Endothelial cell of umbilical vein (primary cell): ENCODE measurements at places on chromosomes 12 and 14. TPM values are rescaled to one million over a fixed set of nuclear protein-coding genes. Genes with fewer than 3 reads are reported as not detected.

GRCh38 chr14:50871228-50871627 lies 625 bp upstream of the ABHD12B start:
- DNase-seq, result no peak

DNA sequence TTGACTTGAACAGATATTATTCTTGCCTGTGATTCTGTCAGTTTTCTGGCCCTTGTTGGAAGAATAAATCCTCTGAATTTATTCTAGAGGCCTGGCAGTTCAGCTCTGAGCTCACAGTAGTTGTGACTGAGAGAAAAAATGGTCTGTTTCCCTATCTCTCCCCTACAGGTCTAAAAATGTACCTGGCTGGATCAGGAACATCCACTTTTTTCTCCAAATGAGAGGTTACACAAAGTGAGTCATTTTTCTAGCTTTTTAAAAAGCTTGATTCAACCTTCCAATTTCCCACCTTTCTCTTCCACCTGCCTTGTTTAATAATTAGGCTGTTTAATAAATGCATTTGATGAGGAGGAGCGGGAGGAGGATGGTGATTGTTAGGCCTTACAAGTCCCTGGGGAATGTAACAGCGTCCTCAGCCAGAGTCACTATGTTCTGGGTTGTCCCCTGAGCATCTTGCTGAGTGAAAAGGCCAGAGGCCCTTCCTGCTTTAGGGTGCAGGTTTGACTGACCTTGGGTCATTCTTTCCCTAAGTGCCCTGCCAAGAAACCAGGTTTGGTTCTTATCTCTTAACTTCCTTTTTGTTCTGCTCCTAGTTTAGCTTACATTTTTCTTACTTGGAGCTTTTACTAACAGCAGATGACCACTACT lies 91.7 kb upstream of the FUT8 start:
- no peak for DNase-seq

GRCh38 chr12:108646600-108647579 lies 13.2 kb upstream of the SELPLG start:
- DNase-seq, result peak; percentile 65

DNA sequence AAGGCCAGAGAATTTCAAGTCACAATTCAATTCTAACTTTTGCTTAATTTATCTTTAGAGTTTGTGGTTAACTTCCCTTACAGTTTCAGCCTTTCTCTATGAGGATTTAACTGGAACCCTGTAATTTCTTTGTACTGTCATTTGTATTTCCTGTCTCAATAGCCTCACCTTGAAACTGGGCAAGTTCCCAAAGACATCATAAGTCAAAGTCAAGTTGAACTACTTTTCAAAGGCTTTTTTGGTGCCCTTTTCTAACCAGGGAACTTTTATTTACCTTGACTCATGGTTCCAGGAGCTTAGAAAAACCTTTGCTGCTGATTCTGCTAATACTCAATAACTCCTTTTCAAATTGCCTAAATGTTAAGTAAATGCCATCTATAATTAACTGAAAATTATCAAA lies 200.8 kb upstream of the KRR1 start:
- DNase-seq, result no peak

The CACNA1C gene
- not detected in 2 replicates for polyA plus RNA-seq

GRCh38 chr12:24561882-24562770 lies 386.8 kb downstream of the BCAT1 start:
- DNase-seq, result peak; percentile 60

- peak; percentile 28 for DNase-seq
These were observed 335.2 kb downstream of the DPF3 start for GRCh38 chr14:72558721-72559120.

DNA sequence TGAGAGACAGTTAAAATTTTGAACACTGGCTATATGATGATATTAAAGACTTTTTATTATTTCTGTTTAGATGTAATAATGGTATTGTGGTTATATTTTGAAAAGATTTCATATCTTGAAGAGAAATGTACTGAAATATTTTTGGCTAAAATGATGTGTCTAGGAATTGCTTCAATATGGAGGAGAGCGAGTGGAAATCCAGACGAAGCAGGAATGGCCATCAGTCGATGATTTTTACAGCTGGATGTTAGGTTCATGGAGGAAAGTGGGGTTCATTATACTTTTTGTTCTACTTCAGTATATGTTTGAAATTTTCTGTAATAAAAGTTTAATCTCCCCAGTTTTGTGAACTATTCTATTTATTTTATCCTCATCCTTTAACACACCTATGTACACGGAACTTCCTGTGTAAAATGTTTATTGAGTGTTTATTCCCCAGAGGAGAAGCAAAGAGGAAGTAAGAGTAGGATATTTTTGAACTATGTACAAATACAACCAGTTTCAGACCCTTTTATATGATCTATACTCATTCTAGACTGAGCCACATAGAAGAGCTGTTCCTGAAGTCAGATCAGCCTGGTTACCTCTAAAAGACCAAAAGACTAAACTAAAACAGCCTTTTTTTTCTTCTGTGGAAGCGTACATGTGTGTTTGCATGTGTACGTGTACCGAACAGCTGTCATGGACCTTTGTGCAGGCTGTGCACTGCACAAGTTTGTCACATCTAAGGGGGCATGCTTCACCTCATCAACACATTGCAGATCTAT lies 211.0 kb upstream of the NUDT4 start:
- no peak for DNase-seq

The PLCZ1 gene
- polyA plus RNA-seq, result not detected in 2 replicates

- DNase-seq, result no peak
These were observed 4.2 kb downstream of the IFFO1 start for GRCh38 chr12:6551496-6552139.

The TGM1 gene
- polyA plus RNA-seq, result 1.0 and 2.1 TPM in 2 replicates

The KCTD10 gene
- 105 and 112 TPM in 2 replicates for polyA plus RNA-seq

DNA sequence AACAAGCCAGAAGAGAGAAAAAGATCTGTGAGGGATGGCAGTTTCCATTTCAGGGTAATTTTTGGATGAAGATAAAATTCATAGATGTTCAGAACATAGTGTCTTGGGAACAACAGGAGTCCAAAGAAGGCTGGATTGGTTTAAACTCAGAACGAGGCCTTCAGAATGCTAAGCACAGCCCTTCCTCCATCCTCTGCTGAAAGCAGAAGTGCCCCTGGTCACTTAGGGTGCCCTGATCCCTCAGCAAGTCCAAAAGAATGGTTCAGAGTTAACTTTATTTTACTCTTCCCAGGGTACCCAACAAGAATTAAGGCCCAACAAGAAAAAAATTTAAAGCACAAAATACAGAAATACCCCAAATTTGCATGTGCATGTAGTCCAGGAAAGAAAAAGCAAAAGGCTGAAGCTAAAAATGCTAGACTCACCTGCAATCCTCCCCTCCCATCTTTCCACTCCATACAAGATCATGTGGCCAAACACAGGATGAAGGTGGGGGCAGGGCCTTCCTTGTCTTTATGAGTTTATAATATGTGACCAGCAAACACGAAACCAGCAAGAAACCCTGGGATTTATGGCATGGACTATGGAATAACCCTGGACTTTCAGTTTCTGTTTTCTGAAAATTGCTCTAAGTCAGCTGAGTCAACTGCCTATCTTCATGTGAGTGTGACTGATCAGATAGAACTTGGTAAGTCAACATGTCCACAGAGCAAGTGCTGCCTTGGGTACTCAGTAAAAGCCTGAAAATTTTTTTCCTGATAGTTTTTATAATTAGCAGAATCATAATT lies 21.2 kb downstream of the MAX start:
- DNase-seq, result peak; percentile 11

DNA sequence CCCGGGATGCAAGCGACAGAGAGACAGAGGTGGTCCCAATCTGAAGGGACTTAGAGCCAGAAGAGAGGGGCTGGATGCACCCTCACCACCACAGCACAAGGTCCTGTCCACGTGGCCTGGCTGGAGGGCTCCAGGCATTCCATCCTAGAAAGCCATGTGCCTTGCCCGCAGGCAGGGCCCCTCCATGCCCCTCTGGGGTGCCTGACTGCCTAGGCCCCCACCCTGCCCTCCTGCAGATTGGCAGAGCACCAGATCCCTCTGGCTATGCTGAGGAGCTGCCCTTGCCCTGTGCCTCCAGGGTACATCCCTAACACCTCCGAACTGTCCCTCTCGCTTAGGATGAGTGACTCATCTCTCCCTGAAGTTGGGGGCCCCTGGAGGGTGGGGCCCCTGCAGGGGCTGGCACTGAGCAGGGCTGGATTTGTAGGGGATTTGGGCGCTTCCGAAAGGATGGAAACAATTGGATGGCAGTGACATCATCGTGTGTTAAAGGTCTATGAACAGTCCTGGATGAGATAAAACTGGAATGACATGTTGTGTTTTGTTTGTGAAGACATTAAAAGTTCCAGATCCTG lies 50.9 kb downstream of the CHGA start:
- no peak for DNase-seq

The TAS2R30 gene
- polyA plus RNA-seq, result 0.26 and 0.33 TPM in 2 replicates

- peak; percentile 19 for DNase-seq
These were observed 1.4 kb upstream of the AP4S1 start for GRCh38 chr14:31024010-31024480.

- DNase-seq, result no peak
These were observed 383.4 kb downstream of the KCNH5 start for GRCh38 chr14:62661818-62662217.

GRCh38 chr14:65255583-65256461 lies 153.5 kb upstream of the MAX start:
- DNase-seq, result no peak

The KRT78 gene
- not detected in 2 replicates for polyA plus RNA-seq

DNA sequence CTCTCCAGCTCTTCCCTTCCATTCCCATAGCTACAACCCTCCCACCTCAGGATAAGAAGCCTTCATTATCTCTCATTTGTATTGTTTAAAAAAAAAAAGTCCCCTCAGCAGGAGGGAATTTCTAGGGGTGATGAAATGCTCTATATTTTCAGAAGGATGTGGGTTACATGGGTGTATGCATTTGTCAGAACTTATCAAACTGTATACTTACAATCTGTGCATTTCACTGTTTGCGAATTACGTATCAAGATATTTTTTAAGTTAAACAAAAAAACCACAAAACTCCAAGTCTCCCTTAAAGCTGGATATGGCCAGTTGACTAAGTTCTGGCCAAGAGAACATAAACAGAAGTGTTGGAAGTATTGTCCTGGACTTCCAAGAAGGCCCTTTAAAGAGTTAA lies 2.0 kb upstream of the FKBP11 start:
- no peak for DNase-seq

DNA sequence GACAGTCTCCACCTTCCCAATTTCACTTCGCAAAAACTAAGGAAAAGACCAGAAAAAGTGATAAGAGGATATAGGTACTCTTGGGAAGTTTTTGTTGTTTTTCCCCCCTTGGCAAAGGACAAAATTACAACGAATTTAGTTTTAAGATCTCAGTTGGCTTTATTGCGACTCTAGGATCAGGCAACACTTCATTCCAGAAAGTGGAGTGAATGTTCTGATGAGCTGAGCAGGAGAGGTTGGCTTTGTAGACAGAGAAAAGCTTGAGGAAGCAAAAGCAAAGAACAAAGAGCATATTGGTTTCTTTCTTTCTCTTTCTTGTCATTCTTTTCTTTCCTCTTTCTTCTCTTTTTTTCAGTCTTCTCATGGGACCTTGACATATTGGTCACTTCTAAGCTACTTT lies 640 bp upstream of the ZFYVE1 start:
- no peak for DNase-seq

The TAS2R43 gene
- 0.07 TPM in 1 of 2 replicates, not detected in the other for polyA plus RNA-seq

The LTBP2 gene
- 208 and 209 TPM in 2 replicates for polyA plus RNA-seq

The TCL1B gene
- not detected in 2 replicates for polyA plus RNA-seq

The GLI1 gene
- 0.10 and 0.14 TPM in 2 replicates for polyA plus RNA-seq

GRCh38 chr14:92519246-92520101 lies 5.9 kb downstream of the RIN3 start:
- DNase-seq, result no peak

The ST8SIA1 gene
- not detected in 2 replicates for polyA plus RNA-seq

The PTPRO gene
- not detected in 2 replicates for polyA plus RNA-seq

The TAS2R42 gene
- not detected in 2 replicates for polyA plus RNA-seq

GRCh38 chr12:96020314-96021003 lies 14.9 kb downstream of the LTA4H start:
- DNase-seq, result no peak

DNA sequence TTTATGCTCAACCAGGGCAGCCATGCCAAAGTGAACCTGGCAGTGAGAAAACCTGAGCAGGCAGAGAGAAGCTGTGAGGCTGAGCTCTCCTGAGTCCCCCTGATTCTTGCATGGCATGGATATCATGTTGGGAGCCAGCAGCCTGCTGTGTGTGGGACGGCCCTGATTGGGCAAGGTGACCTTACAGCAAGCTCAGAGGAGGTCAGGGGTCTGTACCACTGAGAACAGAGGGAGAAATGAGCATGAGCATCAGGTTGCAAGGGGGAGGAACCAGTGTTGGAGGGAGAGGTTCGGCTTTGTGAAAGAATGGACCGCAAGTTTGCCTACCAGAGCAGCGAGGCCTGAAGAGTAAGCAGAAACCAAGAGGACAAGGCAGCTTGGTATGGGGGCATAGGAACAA lies 59.1 kb upstream of the PTGR2 start:
- no peak for DNase-seq

DNA sequence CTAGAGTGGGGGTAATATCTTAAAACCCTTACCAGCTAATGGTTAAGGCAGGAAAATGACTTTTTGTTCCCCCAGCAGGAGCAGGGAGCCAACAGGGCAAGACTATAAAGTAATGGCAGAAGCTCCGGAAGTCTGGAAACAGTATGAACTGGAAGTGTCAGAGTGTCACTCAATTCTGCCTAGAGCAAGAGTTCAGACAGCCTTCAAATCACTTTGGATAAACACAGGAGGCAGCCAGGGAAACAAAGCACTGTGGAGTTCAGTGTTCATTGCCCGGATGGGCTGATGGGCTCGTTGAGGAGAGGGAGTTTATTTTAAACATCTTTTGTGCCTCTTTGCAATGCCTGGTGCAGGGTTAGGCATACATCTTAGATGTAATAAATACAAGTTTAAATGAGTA lies 16.5 kb upstream of the DYRK2 start:
- no peak for DNase-seq

DNA sequence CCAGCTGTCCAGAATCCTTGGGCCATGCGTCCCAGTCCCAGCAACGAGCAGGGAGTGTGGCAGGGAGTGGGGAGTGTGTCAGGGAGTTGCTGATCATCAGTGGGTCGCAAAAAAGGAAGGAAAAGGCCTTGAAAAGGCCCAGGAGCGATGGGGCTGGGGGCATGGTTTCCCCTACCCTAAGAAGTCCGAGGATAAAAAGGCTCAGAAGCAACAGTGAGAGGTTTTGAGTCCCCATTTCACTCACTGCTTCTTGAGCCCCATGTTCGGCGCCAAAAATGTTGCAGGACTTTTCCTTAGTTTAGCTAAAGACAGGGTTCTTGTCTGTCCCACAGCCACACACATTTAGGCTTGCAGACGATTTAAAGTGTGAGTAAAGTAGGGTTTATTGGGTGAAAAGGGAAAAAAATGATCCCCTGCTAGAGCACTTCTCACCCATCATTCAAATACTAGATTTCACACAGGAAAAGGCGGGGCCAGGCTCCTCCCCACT lies 189.5 kb downstream of the KCNC2 start:
- DNase-seq, result no peak

The LUM gene
- polyA plus RNA-seq, result 0.05 and 0.29 TPM in 2 replicates
